ENCODE measurements at places on chromosomes 5 and 9. TPM values are rescaled to one million over a fixed set of nuclear protein-coding genes. Genes with fewer than 3 reads are reported as not detected.

CCNI2 gene
- total RNA-seq, result not detected

FCN2 gene
- total RNA-seq, result not detected

LRRC70 gene
- 1.3 TPM for total RNA-seq

PCDHB6 gene
- total RNA-seq, result 0.37 TPM

C9orf43 gene
- 0.44 TPM for total RNA-seq

SLC25A2 gene
- total RNA-seq, result 0.31 TPM

ECSCR gene
- total RNA-seq, result 13.7 TPM

DNAJB5 gene
- total RNA-seq, result 11.6 TPM

IL4 gene
- not detected for total RNA-seq

TPD52L3 gene
- total RNA-seq, result not detected

GABBR2 gene
- 0.13 TPM for total RNA-seq

FOXB2 gene
- total RNA-seq, result not detected

TEX48 gene
- not detected for total RNA-seq

KIF27 gene
- 3.4 TPM for total RNA-seq

GZMA gene
- total RNA-seq, result not detected

SYNPO gene
- total RNA-seq, result 17.6 TPM

PHF24 gene
- total RNA-seq, result 0.13 TPM

TMEM215 gene
- total RNA-seq, result not detected

SHC3 gene
- 9.2 TPM for total RNA-seq

PCDHAC1 gene
- total RNA-seq, result 0.06 TPM

COL23A1 gene
- not detected for total RNA-seq

ZBTB6 gene
- 13.1 TPM for total RNA-seq

CDKN2B gene
- total RNA-seq, result 4.4 TPM

MOB3B gene
- total RNA-seq, result under 0.01 TPM

PAEP gene
- not detected for total RNA-seq

FRMPD1 gene
- not detected for total RNA-seq

LCN1 gene
- total RNA-seq, result not detected

ARL14EPL gene
- total RNA-seq, result not detected

ALDH7A1 gene
- 53.8 TPM for total RNA-seq

POU5F2 gene
- 0.53 TPM for total RNA-seq

CLIC3 gene
- total RNA-seq, result 4.8 TPM

F2RL2 gene
- total RNA-seq, result 1.7 TPM

ANKRD31 gene
- total RNA-seq, result 0.13 TPM

AQP3 gene
- 0.26 TPM for total RNA-seq

FCN1 gene
- not detected for total RNA-seq

TAF1L gene
- under 0.01 TPM for total RNA-seq

FGF18 gene
- total RNA-seq, result 0.12 TPM

TAF11L5 gene
- not detected for total RNA-seq

FOXD4L6 gene
- total RNA-seq, result not detected

CHMP5 gene
- total RNA-seq, result 137 TPM

CERT1 gene
- 32.1 TPM for total RNA-seq

NRG2 gene
- 2.8 TPM for total RNA-seq

CAMK2A gene
- under 0.01 TPM for total RNA-seq

APC gene
- 66.3 TPM for total RNA-seq

CD72 gene
- 1.1 TPM for total RNA-seq

SLC22A4 gene
- 1.7 TPM for total RNA-seq

IL13 gene
- total RNA-seq, result not detected

NCS1 gene
- 33.2 TPM for total RNA-seq
